Cerebellar nuclear complex (tissue), 1 donor: ENCODE measurements at places on chromosomes 3 and 15.

GRCh38 chr15:62649793-62650420, 392.6 kb upstream of the TPM1 start:
- DNase-seq, result no peak

DNA sequence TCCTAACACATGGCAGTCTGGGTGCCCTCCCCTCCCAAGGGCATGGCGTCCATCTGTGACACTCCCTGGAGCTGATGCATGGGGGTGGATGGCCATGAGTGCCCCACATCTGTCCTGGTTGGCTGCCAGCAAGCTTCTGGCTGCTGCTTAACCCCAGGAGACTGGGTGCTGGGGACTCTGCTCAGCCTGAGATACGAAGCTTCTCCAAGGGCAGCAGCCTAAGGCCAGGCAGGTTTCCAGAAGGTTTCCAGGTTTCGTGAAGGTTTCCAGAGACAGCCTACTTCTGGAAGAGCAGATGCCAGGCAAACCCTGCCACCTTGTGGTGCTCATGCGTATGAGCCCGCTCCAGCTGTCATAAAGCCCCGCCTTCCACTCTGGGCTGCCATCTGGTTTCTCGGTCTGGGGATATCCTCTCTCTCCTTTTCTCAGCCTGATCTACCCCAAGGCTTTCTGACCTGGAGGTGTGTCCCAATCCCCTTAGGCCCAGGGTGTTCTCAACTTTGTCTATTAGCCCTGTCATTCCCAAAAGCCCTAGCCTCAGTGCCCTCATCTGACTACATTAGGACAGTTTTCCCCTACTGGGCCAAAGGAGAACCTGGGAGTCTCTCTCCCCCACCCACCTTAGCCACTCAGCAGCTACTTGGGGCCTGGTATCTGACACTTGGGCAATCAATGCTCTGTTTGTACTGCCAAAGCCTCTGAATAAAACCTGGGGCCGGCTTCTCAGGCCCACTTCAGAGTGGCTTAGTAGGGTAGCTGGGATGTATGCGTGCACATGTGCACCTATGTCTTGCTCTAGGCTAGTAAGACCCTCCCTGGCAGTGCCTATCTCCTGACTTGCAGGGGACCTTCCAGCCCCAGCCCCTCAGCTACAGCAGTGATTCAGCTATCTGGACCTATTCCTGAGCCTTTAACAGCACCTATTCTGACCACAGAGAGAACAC, 12.0 kb downstream of the MRPL46 start:
- no peak for DNase-seq

- DNase-seq, result no peak
Observed at GRCh38 chr3:134432236-134432635, 53.5 kb downstream of the ANAPC13 start.

- DNase-seq, result no peak
Observed at GRCh38 chr3:130779486-130779885, 32.9 kb upstream of the PIK3R4 start.

DNA sequence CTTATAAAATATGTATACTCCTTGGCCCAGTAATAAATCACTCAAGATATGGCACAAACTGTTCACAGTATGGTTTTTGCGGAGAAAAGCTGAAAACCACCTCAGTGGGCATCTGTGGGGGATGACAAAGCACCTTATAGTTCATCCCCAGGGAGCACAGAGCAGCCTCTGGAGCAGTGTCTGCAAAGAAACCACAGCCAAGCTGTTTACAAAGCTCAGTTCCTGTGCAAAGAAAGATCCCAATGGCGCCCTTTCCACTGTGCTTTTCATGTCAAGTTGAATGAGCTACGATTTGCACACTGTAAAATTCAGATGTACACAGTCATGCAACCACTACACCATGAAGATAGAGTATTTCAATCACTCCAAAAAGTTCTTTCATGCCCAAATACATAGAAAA, 2.5 kb upstream of the EFCC1 start:
- DNase-seq, result no peak
